Epithelial cell of prostate (primary cell): ENCODE measurements at places on chromosomes 5 and 9.

DNA sequence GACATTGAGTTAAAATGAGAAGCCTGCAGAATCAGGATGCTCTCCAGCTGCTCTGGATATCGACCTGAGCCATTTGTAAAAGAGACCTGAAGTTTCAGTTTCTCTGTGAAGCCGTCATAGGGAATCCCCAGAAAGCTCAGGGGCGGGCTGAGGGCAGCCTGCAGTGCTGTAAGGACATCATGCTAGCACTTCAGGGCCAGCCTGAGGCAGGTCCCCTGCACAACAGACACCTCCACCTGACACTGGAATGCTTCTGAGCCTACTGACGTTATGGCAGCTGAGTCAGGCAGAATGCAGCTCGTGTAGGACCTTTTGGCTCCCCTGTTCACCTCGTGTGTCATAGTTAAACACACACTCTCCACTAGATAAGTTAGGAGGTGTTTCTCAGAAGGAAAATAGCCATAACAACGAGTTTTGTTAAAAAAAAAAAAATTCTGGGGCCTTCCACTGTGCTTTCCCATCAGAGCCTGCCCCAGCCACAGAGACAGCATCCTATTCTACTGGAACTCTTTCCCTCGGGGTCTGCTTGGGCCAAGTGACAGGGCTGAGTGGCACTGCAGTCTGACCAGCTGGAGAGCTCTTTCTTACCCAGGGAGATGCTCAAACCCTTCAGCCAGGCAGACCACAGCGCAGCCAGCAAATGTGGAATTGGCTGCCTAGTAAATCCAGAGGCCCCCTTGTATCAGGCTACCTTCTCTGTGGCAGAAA is 354.9 kb downstream of the DIRAS2 start:
- DNase-seq = no peak

- DNase-seq = no peak
Observed at GRCh38 chr9:129596541-129597331, 24.2 kb downstream of the C9orf50 start.

DNA sequence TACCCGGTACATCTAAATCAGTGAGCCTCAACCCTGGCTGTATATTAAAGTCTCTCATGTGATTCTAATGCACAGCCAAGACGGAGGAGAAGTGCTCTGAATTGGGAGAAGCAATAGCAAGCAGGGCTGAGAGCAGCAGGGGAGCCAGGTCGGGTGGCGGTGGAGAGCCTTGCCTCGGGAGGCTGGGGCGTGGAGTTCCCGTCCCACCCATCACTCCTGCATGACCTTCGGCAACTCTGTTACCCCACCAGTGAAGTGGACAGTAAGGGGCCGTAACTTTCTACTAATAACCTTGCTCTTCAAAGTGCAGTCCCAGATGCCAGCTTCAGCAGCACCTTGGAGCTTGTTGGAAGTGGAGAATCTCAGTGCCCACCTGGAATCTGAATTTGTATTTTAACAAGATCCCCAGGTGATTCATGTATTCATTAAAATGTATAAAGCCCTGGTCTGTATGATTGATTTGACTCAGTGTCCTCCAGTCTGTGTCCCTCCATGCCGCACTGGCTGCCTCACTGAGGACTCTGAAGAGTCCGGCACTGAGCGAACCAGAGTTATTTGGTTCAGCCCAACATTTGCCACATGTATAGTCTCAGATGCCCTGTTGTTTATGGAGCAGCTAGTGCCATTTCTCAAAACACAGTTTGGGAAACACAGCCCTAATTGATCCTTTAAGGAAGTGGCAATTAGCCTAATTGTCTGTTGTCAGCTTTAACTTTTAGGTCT is 6.5 kb downstream of the ERGIC1 start:
- no peak for DNase-seq

GRCh38 chr5:164377746-164378145 is 872.3 kb downstream of the MAT2B start:
- DNase-seq = no peak

DNA sequence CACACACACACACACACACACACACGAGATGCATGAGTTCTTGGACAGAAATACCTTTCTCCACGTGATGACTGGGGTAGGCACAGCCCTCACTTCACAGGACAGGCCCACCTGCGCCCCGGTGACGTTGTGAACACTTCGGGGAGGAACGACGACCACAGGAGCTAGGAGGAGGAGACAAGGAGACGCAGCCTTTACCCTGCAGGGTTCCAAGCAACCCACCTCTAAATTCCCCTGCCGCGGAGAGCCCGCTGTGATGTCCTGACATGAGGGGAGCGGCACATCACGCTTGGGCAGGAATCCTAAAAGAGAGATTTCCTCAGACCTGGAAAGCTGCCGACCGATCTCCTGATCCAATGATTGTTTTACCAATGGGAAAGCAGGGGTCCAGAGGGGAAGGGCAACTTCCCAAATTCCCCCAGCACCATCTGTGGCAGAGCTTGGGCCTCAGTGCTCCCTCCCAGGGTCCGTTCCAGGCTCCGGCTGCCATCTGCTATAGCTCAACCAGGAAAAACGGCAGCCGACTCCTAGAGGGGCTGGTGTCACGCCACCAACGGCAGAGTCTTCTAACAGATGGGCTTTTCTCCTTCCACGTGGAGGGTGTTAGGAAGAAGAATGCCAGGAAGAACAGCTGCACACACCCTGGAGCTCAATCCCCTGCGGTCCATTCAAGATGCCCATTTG is 10.1 kb downstream of the IGFBPL1 start:
- no peak for DNase-seq

- DNase-seq = no peak
Observed at GRCh38 chr5:132458226-132458560, 32.4 kb downstream of the IRF1 start.

- no peak for DNase-seq
Observed at GRCh38 chr5:81700166-81700565, 50.7 kb downstream of the SSBP2 start.

GRCh38 chr5:41339339-41339738 is 126.0 kb upstream of the C6 start:
- no peak for DNase-seq

- peak; percentile 18 for DNase-seq
Observed at GRCh38 chr5:138180183-138180782, 1.4 kb downstream of the KIF20A start.

DNA sequence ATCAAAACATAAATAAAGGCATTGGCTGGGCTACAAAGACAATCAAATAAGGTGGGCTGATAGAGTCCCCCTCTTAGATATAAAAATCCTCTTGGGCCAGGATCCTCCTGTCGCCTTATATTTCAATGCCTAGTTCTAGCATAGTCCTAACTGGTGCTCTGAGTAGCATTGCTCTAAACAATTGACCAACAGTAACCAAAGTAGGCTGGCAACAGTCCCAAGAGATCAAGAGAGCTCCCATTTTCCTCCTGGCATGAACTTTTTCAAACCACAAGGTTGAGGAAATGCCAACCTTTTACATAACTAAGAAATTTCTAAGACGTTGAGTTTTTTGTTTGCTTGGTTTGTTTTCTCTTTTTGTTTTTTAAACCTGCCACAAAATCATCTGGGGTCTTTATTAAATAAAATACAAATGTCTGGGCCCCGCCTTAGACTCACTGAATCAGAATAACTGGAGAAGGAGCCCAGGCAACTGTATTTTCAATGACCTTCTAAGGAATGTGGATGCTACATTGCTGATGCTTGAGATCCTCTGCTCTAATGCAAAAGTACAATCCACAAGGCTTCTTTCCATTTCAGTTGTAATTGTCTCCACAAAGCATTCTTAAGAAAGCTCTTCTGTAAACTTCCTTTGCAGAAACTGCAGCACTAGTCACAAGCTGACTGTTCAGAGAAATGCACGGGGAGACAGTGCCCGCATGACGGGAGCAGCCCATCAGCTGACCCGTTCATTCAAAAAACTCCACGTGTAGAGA is 2.9 kb downstream of the SLC45A2 start:
- no peak for DNase-seq

GRCh38 chr5:116733991-116734975 is 159.7 kb upstream of the SEMA6A start:
- no peak for DNase-seq

GRCh38 chr9:77953590-77953989 is 78.0 kb downstream of the GNAQ start:
- no peak for DNase-seq

- no peak for DNase-seq
Observed at GRCh38 chr9:85716031-85716877, 25.5 kb downstream of the AGTPBP1 start.

DNA sequence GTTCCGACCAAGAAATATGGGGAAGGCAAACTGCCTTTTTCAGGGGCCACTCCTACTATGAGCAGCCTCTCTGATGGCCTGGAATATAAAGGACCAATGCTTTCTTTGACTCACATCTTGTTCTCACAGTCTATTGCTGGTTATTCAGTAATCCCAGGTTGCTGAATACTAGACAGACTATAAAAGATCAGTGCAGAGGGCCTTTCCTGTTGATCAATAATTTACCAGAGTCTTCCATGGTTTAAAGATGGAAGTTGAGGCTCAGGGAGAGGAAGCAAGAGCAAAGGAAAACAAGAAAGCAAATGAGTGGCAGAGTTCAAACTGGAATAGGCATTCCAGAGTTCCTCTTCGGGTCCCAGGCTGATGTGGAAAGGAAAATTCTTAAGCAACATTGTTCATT is 62.9 kb downstream of the FBXO38 start:
- no peak for DNase-seq

- no peak for DNase-seq
Observed at GRCh38 chr5:178304761-178305645, 72.4 kb upstream of the PHYKPL start.

GRCh38 chr5:179791881-179792611 is 1.7 kb upstream of the LTC4S start:
- no peak for DNase-seq

DNA sequence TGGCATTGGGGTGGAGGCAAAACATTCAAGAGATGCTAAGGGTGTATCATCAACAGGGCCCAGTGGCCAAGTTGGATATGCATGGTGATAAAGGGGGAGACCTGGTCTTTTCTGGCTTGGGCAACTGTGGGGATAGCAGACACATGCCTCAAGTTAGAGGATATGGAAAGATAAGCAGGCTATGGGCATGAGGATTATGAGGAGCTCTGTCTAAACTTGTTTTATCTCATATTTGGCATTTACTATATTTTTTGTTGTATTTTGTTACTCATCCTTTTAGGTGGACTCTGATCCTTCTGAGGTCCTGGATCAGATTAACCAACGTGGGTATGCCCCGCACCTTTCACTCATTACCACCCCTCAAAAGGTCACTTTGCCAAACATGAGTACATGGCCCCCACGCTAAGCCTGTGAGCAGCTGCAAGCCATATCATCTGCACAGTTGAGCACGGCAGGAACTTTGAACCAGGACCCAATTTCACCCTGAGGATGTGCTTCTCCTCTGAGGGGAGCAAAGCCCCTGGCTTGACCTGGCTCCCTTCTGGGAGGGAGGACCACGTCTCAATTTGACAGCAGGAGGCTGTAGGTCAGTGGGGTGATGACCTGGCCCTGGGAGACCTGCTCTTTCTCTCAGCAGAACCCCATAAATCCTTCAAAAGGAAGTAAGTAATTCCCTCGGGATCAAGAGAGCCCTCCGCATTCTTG is 71.1 kb upstream of the CD180 start:
- DNase-seq = no peak

- no peak for DNase-seq
Observed at GRCh38 chr5:133029416-133029815, 3.1 kb upstream of the ZCCHC10 start.

DNA sequence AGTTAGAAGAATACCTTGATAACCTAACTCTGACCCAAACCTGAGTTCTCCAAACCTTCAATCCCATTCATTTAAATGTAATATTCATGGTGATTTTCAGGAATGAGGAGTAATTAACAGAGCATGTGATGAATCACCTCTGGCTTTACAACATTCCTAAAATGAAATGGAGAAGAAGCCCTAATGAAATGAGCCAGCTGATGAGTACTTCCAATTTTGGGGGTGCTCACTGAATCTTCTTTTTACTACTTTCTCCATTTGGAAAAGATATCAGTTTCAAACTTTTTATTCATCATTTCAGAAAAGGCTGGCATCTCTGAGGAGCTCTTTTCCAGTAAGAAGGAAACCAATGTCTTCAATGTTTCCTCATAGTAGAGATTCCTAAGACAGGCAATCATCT is 2.9 kb upstream of the SPINK5 start:
- DNase-seq = no peak

GRCh38 chr5:112583166-112583565 is 154.5 kb upstream of the APC start:
- DNase-seq = no peak

DNA sequence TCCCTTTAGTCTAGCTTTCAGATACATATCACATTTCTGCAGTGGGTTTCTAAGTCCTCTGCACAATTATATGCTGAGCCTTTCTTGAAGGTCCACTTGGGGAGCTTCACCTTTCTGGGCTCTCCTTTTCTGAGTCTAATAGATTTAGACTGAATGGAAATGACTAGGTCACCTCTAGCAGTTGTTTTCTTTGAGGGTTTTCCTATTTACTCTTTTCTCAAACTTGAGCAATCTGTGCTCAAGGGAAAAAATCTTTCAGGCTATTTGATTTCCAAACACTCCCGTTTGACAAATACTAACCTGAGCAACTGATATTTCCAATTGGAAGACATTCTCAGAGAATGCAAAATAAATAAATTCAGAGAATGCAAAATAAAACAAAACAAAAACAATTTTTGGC is 39.0 kb downstream of the ISOC1 start:
- no peak for DNase-seq

DNA sequence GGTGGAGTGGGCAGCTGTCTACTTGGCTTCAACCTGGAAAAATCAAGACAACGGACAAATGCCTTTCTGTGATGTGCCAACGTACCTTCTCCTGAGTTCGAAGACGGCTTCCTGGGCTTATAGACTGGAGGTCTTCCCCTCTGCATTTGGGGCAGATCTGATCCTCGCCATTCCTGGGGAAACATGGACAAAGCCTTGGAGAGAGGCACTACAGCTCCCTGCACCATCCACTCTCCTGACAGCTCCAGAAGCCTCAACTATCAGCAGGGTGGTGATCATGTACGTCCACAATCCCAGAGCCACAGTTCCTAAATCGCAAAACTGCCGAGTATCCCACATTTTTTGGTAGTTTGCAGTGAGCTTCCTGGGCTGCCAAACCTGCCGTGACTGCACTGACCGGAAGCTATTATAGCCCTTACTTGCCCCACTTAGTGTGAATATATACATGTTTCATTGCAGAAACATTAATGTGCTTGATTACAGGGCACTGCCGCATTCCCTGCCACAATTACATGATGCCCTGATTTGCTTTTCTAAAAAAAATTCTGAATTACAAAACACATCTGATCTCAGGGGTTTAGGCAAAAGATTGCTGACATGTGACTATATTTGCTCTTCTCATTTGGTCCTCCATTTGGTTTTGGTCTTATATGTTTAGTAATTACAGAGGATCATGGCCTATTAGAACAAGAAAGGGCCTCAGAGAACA is 2.8 kb downstream of the TRAF1 start:
- DNase-seq = no peak

GRCh38 chr9:87382900-87383299 is 114.8 kb upstream of the DAPK1 start:
- DNase-seq = no peak

GRCh38 chr9:89999176-89999533 is 394.3 kb downstream of the GADD45G start:
- DNase-seq = no peak

GRCh38 chr9:82404881-82405280 is 416.3 kb downstream of the SPATA31D1 start:
- DNase-seq = no peak
